CD4-positive, alpha-beta T cell treated with Interleukin-2 at 100 ng/mL for 4 hours (primary cell): ENCODE measurements at places on chromosomes 12 and 14.

DNA sequence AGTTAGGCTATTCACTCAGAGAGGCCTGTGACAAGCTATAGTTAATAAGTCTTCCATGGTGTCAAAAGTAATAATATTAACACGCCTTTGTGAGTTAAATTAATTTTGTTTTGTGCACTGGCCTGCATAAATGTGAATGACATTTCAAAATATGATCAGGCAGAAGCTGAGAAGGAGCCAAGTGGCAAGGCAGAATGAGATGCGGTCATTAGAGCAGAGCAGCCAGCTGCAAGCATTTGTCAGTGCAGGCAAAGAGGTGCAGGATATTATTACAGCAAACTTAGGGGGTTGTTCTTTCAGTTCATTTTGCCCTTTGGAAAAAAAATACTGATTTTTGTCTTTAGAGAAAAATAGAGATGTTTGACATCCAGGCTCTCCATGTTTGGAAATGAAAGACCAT, 364.5 kb downstream of the PAWR start:
- DNase-seq = no peak

GRCh38 chr14:102164241-102164641, 24.5 kb downstream of the WDR20 start:
- no peak for DNase-seq

GRCh38 chr12:24012528-24012927, 63.1 kb upstream of the SOX5 start:
- no peak for DNase-seq

DNA sequence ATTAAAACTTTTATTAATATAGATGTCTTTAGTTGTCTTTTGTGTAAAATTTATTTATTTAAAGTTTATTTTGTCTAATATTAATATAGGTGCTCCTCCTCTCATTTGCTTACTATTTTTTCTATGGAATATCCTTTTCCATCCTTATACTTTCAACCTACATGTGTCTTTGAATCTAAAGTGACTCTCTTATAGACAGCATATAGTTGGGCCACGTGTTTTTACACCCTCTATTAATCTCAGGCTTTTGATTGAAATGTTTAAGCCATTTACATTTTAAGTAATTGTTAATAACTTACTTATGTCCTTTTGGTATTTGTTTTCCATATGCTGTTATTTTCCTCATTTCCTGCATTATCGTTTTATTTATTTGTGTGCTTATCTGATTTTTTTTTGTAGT, 74.4 kb upstream of the LRFN5 start:
- DNase-seq = no peak

DNA sequence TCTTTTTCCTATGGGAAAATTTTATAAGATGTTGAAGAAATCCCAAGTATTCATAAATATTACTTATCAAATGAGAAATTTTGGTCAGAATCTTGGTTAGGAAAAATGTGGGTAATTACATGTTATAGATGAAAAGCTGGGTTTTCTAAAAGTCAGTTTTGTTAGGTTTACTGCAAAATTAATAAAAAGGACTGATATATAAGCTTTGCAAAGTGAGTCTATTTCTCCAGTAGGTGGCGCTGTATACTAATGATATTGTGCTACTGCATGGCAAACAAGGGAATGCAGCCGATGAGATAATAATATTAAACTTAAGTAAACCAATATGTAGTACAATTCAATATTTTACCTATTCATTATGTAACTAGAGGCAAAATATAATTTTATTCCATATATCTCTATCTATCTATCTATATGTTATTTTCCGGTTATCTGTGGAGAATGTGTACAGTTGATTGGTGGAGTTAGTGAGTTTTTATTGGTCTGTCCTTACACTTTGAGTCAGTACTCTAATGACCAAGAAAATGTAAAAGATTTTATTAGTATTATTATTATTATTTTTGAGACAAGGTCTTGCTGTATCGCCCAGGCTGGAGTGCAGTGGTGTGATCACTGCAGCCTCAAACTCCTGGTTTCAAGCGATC, 32.9 kb downstream of the MIPOL1 start:
- peak; percentile 47 for DNase-seq

DNA sequence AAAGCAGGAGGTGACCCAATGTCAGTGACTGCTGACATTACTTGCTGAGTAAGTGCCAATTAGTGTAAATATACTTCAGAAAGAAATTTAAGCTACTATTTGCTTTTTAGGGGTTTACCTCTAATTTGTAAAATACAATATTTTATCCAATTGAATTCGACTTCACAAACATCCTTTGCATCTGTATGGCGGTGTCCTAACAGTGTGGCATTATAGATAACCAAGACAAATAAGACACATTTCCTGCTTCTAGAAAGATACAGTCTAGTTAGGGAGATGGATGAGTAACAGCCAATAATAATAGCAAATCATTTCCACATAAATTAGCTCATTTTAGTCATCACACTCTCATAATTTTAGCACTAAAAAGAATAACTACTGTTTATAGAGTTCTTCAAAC, 196.5 kb downstream of the AKAP6 start:
- DNase-seq = no peak

DNA sequence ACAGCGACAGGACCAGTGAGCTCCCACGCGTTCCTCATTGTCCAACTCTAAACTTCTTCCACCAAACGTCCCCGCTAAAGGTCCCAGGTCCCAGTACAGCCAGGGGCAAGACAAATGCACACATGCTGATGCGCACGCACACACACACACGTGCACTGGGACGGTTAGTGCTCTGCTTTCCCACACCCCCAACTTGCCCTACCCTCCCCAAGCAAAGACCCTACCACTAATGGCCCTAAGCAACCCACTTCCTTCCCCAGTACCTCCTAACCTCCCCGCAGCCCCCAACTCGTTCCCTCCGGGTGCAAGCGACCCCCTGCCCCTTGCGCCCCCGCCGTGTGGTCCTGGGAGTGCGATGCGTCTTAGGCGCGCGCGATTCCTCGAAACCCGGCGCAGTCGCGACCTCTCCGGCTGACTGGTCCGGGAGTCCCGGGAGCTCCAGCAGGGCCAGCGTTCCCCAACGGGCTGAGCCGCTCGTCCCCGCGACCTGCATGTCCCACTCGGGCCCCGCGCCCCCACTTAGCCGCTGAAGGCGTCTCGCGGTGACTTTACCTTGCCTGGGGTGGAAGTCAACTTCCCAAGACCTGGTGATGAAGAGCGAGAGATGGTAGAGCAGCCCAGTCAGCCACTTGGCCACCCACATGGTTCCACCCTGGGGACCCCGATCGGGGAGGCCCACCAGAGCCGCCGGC, 578 bp downstream of the ADAMTS20 start:
- no peak for DNase-seq

DNA sequence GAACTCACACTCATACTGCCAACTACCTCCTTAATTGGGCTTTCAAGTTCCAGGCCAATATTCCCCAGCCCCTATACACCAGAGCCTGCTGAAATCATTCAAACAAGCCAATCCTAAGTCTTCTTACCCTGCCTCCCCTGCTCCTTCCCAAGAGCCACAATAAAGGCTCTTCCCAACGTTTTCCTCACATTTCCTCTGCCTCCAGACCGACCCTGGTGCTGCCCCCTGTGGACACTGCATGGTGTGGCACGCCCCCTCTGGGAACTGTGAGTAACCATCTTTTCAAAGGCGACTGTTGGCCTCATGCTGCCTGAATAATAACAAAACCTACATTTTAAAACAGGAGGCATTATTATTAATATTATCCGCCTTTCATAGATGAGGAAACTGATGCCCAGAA, 111.6 kb upstream of the NOS1 start:
- no peak for DNase-seq

DNA sequence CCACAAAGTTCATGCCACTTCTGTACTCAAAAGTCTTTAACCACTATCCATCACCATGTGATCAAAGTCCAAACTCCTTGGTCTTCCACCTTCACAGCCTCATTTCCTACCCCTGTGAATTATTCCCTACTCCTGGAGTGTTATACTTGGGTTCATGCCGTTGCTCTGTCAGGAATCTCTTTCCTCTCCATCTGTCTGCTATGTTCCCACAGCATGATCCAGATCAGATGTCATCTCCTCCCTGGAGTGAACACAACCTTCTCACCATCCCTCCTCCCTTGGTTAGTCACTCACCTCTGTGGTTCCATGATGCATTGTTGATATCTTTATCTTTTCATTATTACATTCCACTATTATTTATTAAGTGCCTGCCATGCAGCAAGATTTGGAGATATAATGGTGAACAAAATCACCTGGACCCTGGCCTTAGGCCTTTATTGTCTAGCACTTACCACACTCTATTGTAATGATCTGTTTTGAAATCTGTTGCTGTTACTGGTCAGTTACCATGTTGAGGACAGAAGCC, 22.4 kb downstream of the LACRT start:
- no peak for DNase-seq

DNA sequence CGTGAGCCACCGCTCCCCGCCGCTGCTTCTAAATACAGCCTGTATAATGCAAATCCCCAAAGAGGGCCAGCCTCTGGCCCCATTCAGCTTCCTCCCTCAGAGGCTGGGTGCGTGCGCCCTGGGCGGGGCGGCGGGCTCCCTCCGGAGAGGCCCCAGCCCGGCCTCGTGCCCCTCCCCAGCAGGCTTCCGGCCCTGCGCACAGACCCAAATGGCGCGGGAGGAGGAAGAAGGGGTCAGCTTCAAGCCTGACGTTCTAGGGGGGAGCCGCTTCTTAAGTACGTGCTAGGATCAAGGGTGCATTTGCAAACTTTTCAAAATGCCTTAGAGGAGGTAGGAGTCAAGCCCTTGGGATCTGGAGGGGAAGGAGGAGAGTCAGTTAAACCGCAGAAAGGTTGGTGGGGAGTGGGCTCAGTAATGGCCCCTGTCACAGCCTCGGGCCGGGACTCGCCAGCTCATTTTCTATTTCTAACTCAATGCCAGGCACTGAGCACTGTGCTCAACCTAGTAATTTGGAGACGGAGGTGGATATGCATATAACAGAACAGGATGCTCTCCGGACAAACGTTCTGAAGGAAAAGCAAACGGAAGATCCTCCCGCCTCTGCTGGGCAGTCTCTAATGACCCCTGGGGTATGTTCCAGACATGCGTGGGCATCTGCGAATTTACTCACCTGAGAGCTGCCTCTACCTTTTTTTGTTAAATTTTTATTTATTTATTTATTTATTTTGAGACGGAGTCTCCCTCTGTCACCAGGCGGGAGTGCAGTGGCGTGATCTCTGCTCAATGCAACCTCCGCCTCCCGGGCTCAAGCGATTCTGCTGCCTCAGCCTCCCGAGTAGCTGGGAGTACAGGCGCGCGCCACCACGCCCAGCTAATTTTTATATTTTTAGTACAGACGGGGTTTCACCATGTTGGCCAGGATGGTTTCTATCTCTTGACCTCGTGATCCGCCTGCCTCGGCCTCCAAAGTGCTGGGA, 32.3 kb downstream of the NINJ2 start:
- peak; percentile 67 for DNase-seq

DNA sequence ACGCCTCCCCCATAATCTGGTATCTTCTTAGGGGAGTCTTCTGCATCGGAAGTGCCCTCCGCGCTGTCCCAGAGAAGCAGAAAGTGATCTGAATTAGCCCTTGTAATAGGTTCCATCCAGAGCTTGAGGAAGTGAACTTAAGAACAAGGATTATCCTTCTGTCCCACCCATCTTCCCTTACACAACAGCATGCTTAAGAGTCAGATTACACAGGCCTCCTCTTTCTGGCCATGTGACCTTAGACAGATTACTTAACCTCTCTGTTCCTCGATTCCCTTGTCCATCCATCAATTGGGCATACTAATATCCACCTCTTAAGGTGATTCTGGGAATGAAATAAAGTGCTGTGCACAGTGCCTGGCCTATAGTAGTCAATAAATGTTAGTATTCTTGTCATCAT, 11.4 kb downstream of the CABP1 start:
- no peak for DNase-seq

DNA sequence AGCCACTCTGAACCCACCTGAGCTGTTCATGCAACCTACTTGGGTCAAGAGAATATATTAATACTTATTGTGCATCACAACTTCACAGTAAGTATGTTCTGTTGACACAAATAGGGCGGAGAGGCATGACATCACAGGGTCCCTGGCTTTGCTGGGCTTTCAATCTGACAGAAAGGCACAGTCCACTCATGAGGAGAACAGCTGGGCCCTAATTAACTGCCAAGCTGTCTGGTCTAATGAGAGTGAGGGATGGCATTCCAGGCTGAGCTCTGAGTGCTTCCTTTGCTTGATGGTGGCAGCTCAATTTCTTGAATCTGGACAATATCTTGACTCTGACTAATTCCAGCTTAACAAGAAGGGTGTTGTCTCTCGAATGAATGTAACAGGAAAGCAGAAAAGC, 2.0 kb downstream of the EFCAB11 start:
- DNase-seq = no peak

DNA sequence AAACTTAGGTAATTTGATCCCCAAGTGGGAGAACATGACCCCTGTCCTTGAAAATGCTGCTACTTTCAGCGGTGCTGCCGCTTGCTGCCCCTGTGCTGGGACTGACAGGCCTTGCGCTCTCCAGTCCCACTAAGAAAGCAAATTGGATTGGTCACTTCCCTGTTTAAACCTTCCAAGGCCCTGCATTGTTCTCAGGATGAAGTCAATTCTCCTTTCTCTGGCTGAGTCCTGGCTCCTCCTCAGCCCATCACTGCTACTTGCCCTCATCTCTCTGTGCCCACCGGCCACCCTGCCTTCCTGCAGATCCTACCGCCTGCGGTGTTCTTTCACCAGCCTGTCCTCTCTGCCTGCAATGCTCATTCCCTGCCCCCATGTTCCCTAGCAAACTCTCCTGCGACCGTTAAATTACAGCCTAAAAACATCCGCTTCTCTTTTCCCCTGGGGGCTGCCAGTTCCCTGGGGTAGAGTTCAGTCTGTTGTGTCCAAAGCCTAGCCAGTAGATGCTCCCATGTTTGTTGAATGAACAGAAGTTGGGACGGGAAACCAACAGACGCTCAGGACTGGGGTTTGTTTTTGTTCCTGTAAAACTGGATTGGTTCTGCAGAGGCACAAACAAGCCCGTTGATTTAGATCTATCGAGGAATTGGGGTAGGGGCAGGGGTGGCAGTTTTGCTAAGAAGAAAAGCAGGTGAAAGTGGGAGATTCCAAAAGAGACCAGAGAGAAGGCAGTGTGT, 127.3 kb upstream of the HIF1A start:
- no peak for DNase-seq

GRCh38 chr12:9604287-9604686, 3.4 kb downstream of the KLRB1 start:
- DNase-seq = no peak

DNA sequence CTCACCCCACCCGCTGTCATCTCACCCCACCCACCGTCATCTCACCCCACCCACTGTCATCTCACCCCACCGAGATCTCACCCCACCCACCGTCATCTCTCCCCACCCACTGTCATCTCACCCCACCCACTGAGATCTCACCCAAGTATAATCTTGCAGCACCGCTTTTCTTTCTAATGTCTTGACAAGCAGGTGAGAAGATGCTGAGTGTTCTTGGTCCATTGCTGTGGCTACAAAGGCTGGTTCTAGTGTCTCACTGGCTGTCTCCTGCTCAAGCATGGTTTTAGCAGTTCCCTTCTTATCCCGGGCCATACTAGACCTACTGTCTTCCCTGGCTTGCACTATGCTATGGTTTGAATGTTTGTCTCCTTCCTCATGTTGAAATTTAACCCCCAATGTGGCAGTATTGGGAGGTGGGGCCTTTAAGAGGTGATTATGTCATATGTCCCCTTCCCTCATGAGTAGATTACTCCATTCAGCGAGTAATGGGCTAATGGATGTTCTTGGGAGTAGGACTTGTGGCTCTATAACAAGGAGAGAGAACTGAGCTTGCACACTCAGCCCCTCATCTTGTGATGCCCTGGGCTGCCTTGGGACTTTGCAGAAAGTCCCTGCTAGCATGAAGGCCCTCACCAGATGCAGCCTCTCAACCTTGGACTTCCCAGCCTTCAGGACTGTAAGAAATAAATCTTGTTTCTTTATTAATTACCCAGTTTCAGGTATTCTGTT, 47.7 kb upstream of the PPP2R5C start:
- peak; percentile 76 for DNase-seq
